ENCODE measurements at places on chromosomes 3 and 15. TPM values are rescaled to one million over a fixed set of nuclear protein-coding genes. Genes with fewer than 3 reads are reported as not detected.

COL6A5 gene
- total RNA-seq, result not detected

REC114 gene
- total RNA-seq, result not detected

CPA3 gene
- total RNA-seq, result not detected

SH2D7 gene
- total RNA-seq, result not detected

ALG1L2 gene
- total RNA-seq, result not detected
